ENCODE measurements at places on chromosomes 13 and 19. TPM values are rescaled to one million over a fixed set of nuclear protein-coding genes. Genes with fewer than 3 reads are reported as not detected.

- no peak for DNase-seq
Measured at GRCh38 chr13:60990032-60990733, 425.5 kb downstream of the PCDH20 start.

DNA sequence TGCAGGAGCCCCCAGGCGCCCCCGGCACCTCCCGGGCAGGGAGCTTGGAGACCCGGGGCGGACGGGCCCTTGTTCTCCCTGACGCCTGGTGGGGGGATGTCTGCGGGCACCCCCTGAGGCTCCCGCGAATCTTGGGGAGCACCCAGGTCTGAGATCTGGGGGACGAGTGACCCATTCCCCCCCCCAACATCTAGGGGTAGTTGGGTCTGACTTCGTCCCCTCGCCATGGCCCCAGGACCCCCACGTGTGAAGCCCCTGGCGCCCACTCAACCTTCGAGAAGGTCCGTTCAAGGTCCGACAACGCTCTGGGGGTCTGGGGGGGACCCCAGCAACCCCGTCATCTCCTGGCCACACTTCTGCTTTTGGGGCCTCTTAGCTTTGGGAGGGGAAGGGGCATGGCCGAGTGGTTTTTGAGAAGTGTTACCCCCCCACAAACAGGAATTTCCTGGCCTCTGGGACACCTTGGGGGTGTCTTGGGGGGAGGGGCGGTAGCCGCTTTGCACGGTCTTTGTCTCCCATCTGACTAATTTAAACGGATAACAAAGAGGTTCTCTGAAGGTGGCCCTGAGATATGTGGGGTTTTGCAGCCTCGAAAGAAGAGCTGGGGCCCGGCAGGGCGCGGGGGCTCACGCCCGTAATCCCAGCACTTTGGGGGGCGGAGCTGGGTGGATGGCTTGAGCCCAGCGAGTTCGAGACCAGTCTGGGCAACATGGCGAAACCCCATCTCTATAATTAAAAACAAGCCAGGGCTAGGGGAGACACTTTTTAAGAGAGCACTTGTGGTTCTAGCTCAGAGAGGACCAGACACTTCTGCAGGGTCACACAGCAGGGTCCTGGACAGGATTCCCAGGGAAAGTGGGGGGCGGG, 608 bp downstream of the CNN2 start:
- DNase-seq = no peak

DNA sequence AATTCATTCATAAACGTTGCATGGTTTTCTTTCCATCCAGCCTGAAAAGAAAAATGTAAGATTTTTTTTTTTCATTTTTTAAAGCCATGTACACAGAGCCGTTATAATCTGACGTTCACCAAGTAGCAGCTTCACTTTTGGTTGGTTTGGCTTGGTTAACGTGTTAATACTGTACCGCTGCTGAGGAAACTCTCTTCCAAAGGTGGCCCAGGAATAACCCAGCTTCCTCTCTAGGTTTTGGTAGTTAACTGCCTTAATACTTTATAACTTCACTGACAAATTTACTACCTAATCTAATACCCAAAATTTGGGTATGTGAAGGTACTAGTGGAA, 1.7 kb downstream of the INTS6 start:
- no peak for DNase-seq

Gene PODNL1
- total RNA-seq = not detected

Gene SH2D3A
- not detected for total RNA-seq
